Activated T-cell treated with anti-CD3 and anti-CD28 coated beads, Interleukin-2, amount 50 U/mL, for 72 hours (primary cell): ENCODE measurements at places on chromosomes 4 and X.
A peak's percentile ranks its signal among the peaks of the same experiment; 100 is the strongest.

GRCh38 chrX:107769581-107770317 lies 5.8 kb downstream of the TSC22D3 start:
- no peak for DNase-seq

GRCh38 chr4:26288355-26288909 lies 32.4 kb upstream of the RBPJ start:
- DNase-seq, result peak; percentile 67

DNA sequence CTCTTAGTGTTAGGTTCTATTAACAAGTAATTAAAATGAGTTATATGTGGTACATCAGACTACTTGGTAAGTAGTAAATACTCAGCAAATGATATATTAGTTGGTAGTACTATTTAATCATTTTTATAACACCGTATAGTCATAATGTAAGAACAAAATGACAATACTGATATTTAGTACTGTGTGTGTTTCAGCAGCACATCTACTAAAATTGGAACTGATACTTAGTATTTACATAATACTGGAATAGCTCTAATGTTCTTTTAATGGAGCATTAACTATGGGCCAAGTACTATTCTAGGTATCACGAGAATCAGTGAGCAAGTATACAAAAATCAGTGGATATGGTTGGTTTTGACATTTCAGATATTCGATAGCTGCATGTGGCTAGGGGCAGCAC lies 35.3 kb downstream of the ERVMER34-1 start:
- DNase-seq, result no peak

- no peak for DNase-seq
Measured at GRCh38 chr4:61614231-61614630, 414.1 kb downstream of the ADGRL3 start.
